LHCN-M2 (cell line): ENCODE measurements at places on chromosomes 7 and 10. TPM values are rescaled to one million over a fixed set of nuclear protein-coding genes. Genes with fewer than 3 reads are reported as not detected.

Gene APBB1IP
- not detected in 2 replicates for total RNA-seq

Gene IFRD1
- 42.1 and 48.7 TPM in 2 replicates for total RNA-seq

Gene TSPAN33
- total RNA-seq = 0.57 TPM in 1 of 2 replicates, not detected in the other

Gene ANKRD22
- total RNA-seq = 0.38 and 0.46 TPM in 2 replicates

Gene KNDC1
- total RNA-seq = 0.11 TPM in 1 of 2 replicates, not detected in the other

Gene PANK1
- total RNA-seq = 6.3 and 10.4 TPM in 2 replicates

Gene NME8
- not detected in 2 replicates for total RNA-seq

Gene VIPR2
- not detected in 2 replicates for total RNA-seq

Gene TMEM225B
- total RNA-seq = not detected in 2 replicates

Gene STAG3
- total RNA-seq = 0.23 and 0.96 TPM in 2 replicates

Gene CALHM1
- total RNA-seq = not detected in 2 replicates

Gene AKR1C2
- total RNA-seq = 10.0 and 10.3 TPM in 2 replicates

Gene SLC37A3
- 40.2 and 47.6 TPM in 2 replicates for total RNA-seq

Gene BTAF1
- total RNA-seq = 28.7 TPM in 2 replicates

Gene TASOR2
- 46.0 and 56.6 TPM in 2 replicates for total RNA-seq

Gene PIP
- total RNA-seq = 0.69 TPM in 1 of 2 replicates, not detected in the other

Gene SCIN
- 0.40 and 1.0 TPM in 2 replicates for total RNA-seq

Gene PRKAG2
- total RNA-seq = 23.7 and 24.2 TPM in 2 replicates

Gene NPTX2
- 3,060 and 3,846 TPM in 2 replicates for total RNA-seq

Gene TAC1
- total RNA-seq = not detected in 2 replicates

Gene GPC2
- total RNA-seq = 9.6 and 9.9 TPM in 2 replicates

Gene CCL26
- 3.9 TPM in 1 of 2 replicates, not detected in the other for total RNA-seq

Gene TUBGCP2
- total RNA-seq = 73.9 and 74.8 TPM in 2 replicates

Gene WNT2
- total RNA-seq = not detected in 2 replicates

Gene DGKI
- 4.2 and 5.3 TPM in 2 replicates for total RNA-seq

Gene CYP3A7
- total RNA-seq = 0.06 TPM in 1 of 2 replicates, not detected in the other

Gene ADGRA1
- not detected in 2 replicates for total RNA-seq

Gene RPEL1
- not detected in 2 replicates for total RNA-seq

Gene AP1S1
- total RNA-seq = 286 and 412 TPM in 2 replicates

Gene MYO1G
- total RNA-seq = not detected in 2 replicates

Gene LBX1
- total RNA-seq = 1.7 TPM in 2 replicates

Gene SLC16A9
- total RNA-seq = 0.80 and 0.90 TPM in 2 replicates

Gene IKZF1
- not detected in 2 replicates for total RNA-seq

Gene MMD2
- not detected in 2 replicates for total RNA-seq

Gene BTBD16
- not detected in 2 replicates for total RNA-seq

Gene STOX1
- total RNA-seq = 0.57 and 0.58 TPM in 2 replicates
